ENCODE measurements at places on chromosomes 2 and 18. TPM values are rescaled to one million over a fixed set of nuclear protein-coding genes. Genes with fewer than 3 reads are reported as not detected.

Gene IRS1
- 0.06 TPM for total RNA-seq

Gene RAX
- not detected for total RNA-seq

Gene RBKS
- total RNA-seq, result 1.2 TPM

Gene RPIA
- total RNA-seq, result 22.7 TPM

Gene AKAIN1
- total RNA-seq, result not detected

Gene ADCYAP1
- not detected for total RNA-seq

Gene GPBAR1
- 0.16 TPM for total RNA-seq

Gene COL3A1
- total RNA-seq, result 22.5 TPM

Gene DPP10
- not detected for total RNA-seq

Gene DLGAP1
- total RNA-seq, result 3.7 TPM

Gene IMMT
- 41.0 TPM for total RNA-seq

Gene C2orf15
- under 0.01 TPM for total RNA-seq

Gene CXCR1
- total RNA-seq, result not detected

Gene SPAG16
- total RNA-seq, result 7.8 TPM

Gene PTPRN
- total RNA-seq, result not detected

Gene ACYP2
- 6.9 TPM for total RNA-seq

All from bladder microvascular endothelial cell (primary cell).